ENCODE measurements at places on chromosomes 2 and 18.

- DNase-seq = no peak
Observed at GRCh38 chr18:61076986-61077385, 256.2 kb upstream of the CDH20 start.

DNA sequence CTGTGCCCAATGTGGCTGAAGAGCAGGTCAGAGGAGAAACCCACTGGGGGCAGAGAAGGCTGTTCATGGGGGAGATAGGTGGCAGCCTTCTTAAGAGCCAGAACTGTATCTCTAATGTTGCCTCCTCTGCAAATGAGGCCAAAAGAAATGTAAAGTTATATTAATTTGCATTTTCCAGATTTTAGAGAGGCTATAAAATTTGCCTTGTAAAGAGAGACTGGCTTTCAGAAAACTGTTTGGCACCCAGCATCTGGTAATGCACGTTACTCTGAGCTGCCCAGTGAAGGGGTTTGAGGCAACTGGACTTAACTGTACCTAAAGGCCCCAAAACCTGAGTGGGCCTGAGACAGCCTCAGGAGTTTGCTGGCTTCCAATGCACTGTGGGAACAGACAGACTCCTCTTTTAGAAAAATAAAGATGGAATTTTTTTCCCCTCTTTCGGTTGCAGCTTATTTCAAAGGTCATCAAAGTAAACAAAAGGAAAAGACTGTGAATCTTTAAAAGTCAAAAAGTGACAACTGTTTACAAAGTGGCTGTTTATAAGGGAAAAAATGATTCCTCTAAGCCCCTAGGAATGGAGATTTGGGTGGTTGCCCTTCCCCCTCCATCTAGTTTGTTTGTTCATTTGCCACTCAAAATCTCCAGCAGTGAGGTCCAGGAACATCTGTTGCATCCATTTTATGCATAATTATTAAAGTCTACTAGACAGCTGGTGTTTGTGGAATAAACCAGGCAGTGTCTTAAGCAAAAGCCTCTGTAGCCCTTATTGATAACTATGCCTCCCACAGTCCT is 132.2 kb upstream of the ZFP36L2 start:
- DNase-seq = no peak

- no peak for DNase-seq
Observed at GRCh38 chr2:238094438-238095022, 5.6 kb upstream of the ESPNL start.

DNA sequence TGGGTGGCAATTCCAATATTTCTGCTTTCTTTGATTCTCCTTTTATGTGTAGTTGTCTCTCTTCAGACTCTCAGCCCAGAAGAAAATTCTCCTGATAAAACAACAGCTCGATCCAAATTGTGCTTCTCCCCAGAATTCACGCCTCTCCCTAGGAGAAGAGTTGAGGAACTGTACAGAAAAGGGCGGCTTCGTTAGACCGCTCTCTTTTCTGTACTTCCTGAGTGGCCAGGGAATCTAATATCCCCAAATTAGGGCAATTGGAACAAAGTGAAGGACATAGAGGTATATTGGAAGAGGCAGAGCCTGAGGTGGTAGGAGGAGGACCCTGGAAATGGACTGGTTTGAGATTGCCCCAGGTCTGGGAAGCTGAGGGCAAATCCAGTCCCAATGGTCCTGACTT is 5.6 kb downstream of the ADCYAP1 start:
- DNase-seq = no peak

DNA sequence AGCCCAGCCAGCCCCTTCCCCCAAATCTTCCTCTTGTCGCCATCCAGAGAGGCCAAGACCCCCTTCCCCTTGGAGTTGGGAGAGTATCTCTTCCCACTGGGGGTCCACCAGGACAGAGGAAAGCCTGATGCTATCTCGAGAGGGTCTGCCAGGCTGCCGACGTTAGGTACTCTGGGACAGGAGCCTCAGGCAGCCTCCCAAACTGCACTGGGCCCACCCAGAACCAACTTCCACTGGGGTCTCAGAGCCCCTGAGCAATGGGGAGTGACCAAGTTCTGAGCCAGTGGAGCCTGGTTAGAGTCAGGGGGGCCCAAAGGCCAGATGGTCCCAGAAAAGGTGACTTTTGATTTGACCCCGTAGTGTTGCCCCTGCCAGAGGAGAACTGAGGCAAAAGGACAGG is 189.1 kb downstream of the INHBB start:
- DNase-seq = no peak
